ENCODE measurements at places on chromosomes 1 and 21. TPM values are rescaled to one million over a fixed set of nuclear protein-coding genes. Genes with fewer than 3 reads are reported as not detected.

BCAN gene
- total RNA-seq, result not detected

C1orf116 gene
- total RNA-seq, result not detected

OR2T10 gene
- total RNA-seq, result not detected

DNA sequence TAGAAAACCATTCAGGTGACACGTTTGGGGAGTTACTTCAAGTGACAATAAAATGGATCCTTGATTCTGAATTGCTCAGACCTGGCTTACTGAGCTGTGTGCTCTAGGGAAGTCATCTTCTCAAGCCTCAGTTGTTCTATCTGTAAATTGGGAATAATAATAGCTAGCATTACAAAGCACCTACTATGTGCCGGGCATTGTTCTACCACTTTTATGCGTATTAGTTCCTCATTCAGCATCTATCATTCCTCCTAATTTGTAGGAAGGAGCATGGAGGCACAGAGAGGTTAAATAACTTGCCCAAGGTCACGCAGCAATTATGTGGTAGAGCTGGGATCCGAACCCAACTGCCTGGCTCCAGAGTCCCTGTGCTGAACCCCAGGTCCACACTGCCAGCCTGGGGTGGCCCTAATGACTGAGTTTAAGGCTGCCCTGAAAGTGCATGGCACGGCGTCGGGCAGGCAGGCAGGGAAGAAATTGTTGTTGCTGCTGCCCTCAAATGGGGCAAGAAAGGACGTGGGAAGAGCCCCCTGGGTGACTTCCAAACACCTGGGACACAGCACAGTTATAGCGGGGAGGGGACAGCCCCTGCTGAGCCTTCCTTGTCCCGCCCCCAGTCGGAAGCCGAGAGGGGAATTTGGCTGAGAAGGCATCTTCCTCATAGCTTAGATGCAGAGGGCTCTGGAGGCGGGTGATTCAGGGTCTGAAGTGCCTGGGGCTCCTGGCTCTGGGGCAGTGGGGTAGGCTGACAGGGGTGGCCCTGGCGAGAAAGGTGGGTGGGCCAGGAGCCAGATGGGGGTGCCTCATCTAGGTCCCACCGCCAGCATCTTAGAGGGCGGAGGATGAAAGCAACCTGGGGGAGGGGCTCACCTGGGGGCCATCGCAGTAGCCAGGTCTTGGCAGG lies 86.5 kb upstream of the IFFO2 start:
- DNase-seq, result no peak
- H3K4me3 ChIP-seq, result no peak overlapping the region
- no peaks in the 10 kb centered on the region for H3K36me3 ChIP-seq
- no peak overlapping the region for H3K27ac ChIP-seq
- H3K4me1 ChIP-seq, result peaks cover 16% of the 10 kb centered on the region

DNA sequence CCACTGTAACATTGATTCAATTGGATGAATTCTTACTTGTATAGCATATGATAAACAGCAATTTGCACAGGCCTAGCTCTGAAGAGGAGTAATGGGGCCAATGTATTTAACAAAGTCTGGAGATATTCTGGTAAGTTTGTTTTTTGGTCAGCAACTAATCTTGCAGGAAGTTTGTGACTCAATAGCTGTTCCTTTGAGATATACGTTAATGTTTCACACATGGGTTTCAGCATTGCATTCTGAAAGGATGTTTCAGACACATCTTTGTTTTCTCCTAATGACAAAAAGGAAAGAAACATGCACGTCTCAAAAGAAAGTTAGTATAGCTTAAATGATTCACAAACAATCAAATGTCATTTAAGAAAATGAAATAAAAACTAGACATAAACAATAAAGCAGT lies 49.0 kb downstream of the LTN1 start:
- H3K27me3 ChIP-seq, result no peaks in the 10 kb centered on the region
- peaks cover 8% of the 10 kb centered on the region for H3K4me1 ChIP-seq
- peaks cover 43% of the 10 kb centered on the region for H3K36me3 ChIP-seq
- H3K27ac ChIP-seq, result no peak overlapping the region

DNA sequence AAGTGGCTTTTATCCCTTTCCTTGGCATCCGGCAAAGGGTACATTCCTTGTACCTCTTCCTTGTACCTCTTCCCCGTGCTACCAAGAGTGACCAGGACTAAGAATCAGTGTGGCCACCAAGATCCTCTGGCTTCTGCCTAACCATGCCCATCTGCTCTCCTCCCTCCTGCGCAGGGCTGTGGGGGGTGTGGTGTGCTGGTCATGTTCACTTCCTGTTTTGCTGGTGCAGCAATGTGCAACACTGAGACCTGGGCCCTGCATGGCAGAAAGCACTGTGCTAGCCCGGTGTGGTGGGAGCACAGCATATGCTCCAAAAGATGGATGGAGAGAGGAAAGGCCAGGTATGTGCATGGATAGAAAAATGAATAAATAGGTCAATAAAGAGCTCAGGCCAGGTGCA lies 33.3 kb upstream of the TENT5C start:
- no peaks in the 10 kb centered on the region for H3K36me3 ChIP-seq
- H3K4me1 ChIP-seq, result no peaks in the 10 kb centered on the region
- H3K4me3 ChIP-seq, result no peak overlapping the region
- peaks cover 9% of the 10 kb centered on the region for H3K27me3 ChIP-seq

GRCh38 chr1:15475752-15476314 lies at the start of gene CELA2B:
CELA2B (plus strand) TSS chr1:15476104; CDS start chr1:15476126, 22 bp downstream.
- H3K4me1 ChIP-seq, result no peaks in the 10 kb centered on the region
- H3K4me3 ChIP-seq, result no peak within 1 kb of the TSS
- H3K27me3 ChIP-seq, result no peaks in the 10 kb centered on the region
- DNase-seq, result no peak
- no peak within 1 kb of the TSS for H3K27ac ChIP-seq
- H3K36me3 ChIP-seq, result no peaks in the 10 kb centered on the region

- no peak for DNase-seq
- no peaks in the 10 kb centered on the region for H3K36me3 ChIP-seq
- no peaks in the 10 kb centered on the region for H3K27me3 ChIP-seq
- no peak overlapping the region for H3K4me3 ChIP-seq
These were observed 95.0 kb upstream of the GORAB start for GRCh38 chr1:170436928-170437327.

DNA sequence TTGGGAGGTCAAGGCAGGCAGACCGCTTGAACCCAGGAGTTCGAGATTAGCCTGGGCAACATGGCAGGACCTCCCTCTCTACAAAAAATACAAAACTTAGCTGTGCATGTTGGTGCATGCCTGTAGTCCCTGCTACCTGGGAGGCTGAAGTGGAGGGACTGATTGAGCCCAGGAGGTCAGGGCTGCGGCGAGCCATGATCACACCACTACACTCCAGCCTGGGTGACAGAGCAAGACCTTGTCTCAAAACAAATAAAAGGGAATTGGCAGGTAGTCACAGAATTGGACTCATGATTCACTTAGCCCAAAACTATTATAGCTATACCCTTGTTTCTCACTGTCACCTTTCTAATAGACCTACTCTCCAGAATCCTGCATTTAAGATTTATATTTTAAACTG lies 5.5 kb downstream of the TADA1 start:
- H3K4me3 ChIP-seq, result no peak overlapping the region
- H3K27me3 ChIP-seq, result no peaks in the 10 kb centered on the region
- H3K4me1 ChIP-seq, result no peaks in the 10 kb centered on the region
